ENCODE measurements at places on chromosomes 3 and 15.

DNA sequence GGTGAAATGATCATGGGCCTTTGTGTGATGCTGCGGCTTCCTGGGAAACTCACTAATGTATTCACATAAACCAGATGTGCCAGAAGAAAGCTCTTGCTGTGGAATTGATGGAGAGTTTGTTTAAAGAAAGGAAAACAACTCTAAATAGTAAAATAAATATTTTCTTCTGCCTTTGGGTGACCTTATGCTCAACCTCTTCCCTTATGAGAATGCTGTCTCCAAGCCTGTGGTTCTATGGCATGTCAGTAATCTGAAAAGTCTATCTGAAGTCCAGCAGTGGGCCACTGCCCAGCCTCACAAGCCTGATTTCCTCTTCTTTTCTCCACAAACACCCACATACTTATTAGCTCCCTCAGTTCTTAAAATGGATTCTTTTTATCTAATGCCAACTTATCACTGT is 49.9 kb upstream of the PHLDB2 start:
- no peak for DNase-seq

GRCh38 chr3:11379238-11379823 is 107.1 kb downstream of the ATG7 start:
- DNase-seq, result no peak

DNA sequence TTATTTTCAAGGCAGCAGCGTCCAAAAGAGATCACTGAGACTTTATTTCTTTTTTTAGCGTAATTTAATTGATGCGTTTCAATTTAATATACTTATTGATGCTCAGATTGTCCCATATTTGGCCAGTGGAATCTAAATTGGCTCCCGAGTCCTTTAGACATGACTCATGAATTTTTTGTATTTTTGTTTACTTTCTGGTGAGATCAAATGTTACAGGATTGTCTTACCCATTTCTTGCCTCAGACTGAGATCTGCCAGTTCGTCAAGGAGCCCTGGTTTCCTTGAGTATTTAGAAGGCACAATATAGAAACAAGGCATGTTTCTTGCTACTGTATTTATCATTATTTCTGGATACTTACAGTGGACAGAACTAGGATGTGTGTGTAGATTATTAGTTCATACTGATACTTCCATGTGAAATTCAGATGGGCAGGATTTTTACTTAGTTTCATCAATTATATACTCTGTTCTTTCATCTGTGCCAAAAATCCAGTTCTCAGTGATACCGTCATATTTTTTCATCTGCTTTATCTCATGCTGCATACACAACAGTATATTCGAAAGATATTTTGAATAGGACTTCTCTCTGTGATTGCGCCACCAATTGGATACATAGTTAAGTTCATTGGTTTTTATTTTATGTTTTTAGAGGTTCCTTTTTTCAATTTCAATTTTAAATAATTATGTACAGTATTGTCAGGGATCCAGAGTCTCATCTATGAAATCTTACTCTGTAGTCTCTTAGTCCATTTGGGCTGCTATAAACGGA is 436.9 kb upstream of the C2CD4B start:
- no peak for DNase-seq

- no peak for DNase-seq
Measured at GRCh38 chr15:80856400-80856799, 77.2 kb downstream of the CEMIP start.

GRCh38 chr15:74422265-74422651 is 11.5 kb downstream of the SEMA7A start:
- DNase-seq, result no peak

- DNase-seq, result no peak
Measured at GRCh38 chr3:101193957-101194356, 126.4 kb downstream of the IMPG2 start.

GRCh38 chr3:38345879-38346586 is 552 bp upstream of the XYLB start:
- no peak for DNase-seq

DNA sequence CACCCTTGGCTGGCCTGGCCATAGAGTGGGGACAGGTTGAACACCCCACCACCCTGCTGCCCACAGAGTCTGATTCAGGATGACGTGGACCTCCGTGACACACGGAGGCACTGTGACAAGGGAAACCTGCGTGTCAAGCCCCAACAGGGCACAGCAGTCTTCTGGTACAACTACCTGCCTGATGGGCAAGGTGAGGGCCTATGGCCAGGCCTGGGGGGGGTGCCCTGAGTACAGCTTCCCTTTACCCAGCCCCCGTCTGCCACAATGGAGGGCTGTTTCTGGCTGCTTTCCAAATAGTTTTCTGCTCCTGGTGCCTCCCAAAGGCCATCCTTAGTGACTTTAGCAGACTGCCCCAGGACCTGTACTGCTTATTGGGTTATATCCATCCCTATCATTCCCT is 1.2 kb upstream of the WDR6 start:
- DNase-seq, result no peak

DNA sequence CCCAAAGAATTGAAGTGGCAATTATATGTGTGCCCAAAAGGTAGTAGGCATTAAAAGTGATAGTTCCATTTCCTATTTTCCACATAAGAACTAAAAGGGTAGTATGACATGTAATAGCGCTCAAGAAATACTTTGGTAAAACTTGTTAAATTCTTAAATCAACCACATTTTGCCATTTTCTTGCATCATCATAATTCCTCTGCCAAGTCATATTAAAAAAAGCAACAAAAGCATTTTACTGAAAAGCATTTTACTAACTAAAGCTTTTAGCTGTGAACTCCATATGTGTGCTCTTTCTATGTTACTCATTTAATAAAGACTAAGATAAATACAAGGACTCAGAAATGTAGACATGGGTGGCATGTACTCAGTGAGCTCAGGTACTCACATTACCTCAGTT is 70.1 kb downstream of the GPR160 start:
- DNase-seq, result no peak

- DNase-seq, result no peak
Measured at GRCh38 chr15:72771329-72771725, 12.2 kb downstream of the ADPGK start.

DNA sequence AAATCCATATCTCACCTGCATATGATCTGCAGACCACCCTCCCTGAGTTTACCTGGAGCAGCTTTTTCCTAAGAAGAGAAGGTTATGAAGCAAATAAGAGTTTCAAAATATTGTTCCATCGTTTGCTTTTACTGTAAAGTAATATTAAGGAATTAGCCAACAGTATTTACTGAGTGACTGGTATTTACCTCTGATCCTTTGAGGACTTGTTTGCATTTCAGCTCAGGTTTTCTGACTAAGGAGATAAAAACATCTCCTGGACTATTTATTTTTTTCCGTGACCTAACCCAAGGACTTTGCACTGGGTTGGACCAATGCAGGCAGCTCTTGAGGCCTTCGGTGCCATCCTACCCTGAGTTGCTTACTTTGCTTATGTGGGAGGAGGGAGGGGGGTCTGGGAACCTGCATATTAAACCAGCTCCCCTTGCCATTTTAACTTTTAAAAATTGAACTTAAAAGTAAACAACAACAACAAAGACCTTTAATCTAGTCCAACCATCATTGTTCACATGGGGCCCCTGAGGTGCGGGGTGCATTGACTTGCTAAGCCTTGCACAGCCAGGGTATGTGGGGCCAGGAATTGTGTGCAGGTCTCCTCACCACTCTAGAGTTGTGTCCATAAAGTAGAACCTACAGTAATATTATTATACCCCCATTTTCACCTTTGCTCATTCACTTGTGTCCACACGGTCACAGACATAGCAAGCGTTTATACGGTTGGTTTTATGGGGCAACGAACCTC is 39.3 kb downstream of the TRAK1 start:
- no peak for DNase-seq

GRCh38 chr3:98460220-98460619 is 2.8 kb upstream of the OR5K1 start:
- DNase-seq, result no peak

DNA sequence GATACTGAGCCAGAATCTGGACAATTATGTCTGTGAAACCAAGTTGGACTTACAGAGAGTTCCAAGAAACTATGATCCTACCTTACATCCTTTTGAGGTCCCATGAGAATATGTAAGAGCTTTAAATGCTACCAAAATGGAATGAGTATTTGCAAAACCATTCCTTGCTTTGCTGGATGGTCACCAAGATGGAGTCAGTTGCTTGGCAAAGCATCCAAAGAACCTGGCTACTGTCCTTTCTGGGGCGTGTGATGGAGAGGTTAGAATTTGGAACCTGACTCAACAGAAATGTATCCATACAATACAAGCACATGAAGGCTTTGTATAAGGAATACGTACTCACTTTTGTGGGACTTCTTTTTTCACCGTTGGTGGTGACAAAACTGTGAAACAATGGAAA is 36.2 kb downstream of the AP4E1 start:
- no peak for DNase-seq
